ENCODE measurements at places on chromosomes 5 and 9.

GRCh38 chr9:134854541-134854981, 26.0 kb upstream of the FCN2 start:
- no peak for DNase-seq

DNA sequence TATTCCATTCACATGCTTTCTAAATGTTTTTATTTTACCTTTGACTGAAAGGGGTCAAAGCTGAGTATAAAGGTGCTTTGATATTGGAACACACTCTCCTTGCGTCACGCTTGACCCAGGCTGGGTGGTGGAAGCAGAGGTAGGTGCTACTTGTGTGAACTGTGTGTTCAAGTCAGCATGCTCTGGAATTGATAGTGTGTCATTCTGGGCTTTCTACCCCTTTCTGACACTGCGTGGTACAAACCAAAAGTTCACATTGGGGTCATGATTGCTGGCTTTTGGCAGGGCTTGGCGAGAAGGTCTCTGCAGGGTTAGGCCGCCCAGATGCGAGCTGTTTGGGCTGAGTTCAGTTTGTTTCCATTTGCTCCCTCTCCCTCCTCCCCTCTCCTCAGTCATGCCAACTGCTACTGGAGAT, 131.8 kb downstream of the ADAMTSL1 start:
- DNase-seq: peak; percentile 77

DNA sequence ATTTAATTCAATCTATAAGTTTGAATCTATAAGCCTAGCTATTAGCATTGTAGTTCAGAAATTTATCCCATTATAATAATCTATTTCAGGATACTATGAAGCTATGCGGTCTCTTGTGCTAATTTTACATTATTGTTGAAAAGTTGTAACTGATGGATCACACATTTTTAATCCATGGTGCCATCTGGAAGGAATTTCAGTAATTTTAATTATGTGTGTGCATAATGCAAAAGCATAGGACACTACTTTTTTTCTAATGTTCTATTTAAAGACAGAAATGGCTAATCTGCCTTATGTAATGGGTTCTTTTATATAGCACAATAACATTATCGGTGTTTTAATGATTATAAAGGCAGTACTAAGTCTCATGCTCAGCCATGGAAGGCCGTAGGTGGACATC, 90.6 kb downstream of the HOMER1 start:
- no peak for DNase-seq

GRCh38 chr9:133930682-133931485, 61.2 kb downstream of the VAV2 start:
- no peak for DNase-seq

- no peak for DNase-seq
Observed at GRCh38 chr9:106896695-106897094, 33.7 kb downstream of the ZNF462 start.

- DNase-seq: no peak
Observed at GRCh38 chr5:138755084-138755748, 2.0 kb downstream of the CTNNA1 start.

DNA sequence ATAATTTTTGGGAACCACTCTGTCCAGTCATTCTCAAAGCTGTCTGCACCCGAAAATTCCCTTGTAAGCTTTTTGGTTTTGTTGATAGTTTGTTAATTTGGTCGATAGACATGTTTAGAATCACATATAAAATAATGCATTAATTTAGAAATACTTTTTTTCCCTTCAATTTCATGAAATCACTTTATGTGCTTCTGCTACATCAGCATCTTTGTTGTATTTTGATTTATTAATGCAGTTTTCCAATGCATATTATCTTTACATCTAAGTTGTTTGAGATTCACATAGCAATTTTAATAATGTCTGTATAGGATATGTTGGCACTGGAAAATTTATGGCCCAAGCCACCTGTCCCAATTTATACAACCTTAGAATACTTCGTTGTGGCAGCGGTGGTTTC, 60.6 kb upstream of the SV2C start:
- DNase-seq: no peak

DNA sequence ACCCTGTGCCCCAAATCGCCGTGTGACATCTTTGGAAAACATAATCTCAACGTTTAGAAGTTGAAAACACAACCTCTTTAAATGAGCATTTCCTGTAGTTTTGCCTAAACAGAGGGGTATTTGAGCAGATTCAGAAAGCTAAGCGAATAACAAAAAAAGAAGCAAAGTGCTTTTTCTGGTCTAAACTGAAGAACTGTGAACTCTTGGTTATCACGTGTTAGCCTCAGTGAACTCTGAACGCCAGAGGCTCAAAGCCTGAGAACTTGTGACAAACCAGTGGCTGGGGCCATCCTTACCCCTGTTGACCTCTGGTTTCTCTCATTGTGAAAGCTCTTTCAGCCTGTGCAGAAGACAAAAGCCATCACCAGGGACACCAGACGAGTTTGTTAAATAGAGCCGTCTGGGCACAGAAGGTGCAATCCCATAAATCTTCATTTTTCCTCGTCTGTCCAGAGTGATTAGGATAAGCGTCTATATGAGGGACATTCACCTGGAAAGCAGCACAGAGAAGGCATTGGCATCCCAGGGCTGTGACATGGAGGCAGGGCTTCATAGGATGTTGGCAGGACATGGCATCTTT, 61.4 kb upstream of the ICE1 start:
- DNase-seq: no peak

DNA sequence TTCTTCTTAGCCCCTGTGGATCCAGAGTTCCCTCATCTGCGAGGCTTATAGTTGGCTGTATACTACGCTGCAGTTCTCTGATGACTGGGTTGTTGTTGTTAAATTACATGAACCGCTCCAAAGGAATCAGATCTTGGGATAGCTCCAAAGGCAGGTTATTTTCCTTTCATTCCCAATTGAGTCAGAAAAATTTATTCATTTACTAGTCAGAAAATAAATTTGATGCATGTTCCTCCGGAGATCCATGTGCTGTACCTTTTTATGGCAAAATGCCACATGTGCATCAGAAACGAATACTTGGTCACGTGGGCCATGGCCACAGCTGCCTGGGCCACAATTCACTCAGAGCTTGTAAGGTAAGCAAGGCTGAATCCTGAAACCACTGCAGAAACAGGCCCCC, 304.0 kb downstream of the NR2F1-AS1 start:
- DNase-seq: peak; percentile 49

- no peak for DNase-seq
Observed at GRCh38 chr5:22542340-22542739, 310.8 kb downstream of the CDH12 start.

DNA sequence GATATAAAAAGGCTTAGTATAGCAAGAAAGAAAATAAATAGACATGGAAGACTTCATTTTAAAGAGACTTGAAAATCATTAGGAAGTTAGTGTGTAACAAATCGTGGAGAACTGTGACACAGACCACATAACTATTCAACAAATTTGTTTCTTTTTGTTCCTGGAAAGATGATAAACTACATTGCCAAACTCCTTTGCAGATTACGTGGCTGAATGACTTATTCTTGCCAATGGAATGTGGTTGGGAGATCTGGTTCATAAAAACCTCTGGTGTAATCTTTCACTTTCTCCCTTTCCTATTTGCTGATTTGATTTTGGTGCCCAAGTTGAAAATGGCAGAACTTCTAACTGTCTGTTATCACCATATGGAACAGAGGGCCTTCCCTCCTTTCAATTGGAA, 328.9 kb upstream of the MEF2C start:
- peak; percentile 90 for DNase-seq

DNA sequence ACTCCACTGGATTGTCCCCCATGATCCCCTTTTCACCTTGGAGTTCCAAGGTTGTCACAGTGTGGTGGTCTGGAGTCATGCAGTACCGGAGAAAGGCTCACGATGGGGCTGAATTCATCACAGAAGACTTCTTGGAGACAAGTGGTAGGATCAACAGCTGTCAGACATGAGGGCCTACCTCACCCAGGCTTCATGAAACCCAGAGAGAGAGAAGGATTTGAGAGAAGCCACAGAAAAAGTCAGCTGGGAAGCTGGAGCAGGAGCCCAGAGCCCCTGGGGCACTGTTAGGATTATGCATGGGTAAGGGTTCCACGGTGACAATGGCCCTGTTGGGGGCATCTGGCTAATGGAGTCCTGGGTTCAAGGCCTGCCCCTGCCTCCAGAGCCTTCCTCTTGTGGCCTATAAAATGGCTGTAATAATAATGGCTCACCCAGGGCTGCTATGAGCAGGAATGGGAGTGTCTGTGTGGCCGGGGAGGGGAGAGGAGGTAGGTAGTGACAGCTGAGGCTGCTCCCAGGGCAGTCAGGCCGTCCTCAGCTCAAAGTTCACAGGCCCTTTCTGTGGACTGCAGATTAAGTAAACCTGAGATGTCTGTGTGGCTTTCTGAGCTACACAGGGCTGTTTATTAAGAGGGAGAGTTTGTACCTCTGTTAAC, 910 bp downstream of the TRIM14 start:
- DNase-seq: peak; percentile 26

DNA sequence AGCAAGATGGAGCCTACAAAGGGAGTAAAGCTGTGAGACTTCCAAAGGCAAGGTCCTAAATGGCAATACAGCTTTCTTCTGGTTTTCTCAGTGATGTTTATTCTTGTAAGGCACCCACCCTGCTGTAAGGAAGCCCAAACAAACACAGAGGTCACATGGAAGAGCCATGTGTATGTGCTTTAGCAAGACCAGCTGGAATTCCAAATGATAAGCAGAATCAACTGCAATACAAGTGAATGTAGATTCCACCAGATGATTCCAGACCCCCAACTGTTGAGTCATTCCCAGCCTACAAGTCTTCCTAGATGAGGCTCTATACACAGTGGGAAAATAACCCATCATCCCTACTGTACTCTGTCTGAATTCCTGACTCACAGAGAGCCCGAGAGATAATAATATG, 122.8 kb downstream of the DEPDC1B start:
- peak; percentile 2 for DNase-seq

DNA sequence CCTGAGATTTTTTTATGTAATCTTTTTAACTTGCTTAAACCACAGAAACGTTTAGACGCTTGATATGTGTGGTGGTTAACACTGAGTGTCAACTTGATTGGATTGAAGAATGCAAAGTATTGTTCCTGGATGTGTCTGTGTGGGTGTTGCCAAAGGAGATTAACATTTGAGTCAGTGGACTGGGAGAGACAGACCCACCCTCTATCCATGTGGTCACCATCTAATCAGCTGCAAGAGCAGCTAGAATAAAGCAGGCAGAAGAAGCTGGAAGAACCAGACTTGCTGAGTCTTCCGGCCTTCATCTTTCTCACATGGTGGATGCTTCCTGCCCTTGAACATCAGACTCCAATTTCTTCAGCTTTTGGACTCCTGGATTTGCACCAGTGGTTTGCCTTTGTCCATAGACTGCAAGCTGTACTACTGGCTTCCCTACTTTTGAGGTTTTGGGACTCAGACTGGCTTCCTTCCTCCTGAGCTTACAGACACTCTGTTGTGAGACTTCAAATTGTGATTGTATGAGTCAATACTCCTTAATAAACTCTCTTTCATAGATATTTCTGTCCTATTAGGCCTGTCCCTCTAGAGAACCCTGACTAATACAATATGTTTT, 816.0 kb upstream of the CDH9 start:
- DNase-seq: no peak

GRCh38 chr5:139438707-139439012, 665 bp downstream of the DNAJC18 start:
- DNase-seq: no peak

DNA sequence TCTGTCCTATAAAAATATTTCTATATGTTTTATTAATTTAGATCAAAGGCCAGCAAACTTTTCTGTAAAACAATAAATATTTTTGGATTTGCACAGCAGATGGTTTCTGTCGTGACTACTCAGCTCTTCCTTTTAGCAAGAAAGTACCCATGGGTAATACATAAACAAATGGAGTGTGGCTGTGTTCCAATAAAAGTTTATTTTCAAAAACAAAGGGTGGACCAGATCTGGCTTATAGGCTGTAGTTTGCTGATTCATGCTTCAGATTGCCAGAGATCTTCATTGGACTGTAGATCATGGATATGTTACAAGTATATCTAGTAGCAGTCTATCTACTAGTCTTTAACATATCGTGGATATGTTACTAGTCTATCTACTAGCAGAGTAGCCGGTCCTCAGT, 590.5 kb downstream of the CSNK1G3 start:
- DNase-seq: peak; percentile 32

- peak; percentile 96 for DNase-seq
Observed at GRCh38 chr9:4674783-4675182, 4.6 kb upstream of the CDC37L1 start.

DNA sequence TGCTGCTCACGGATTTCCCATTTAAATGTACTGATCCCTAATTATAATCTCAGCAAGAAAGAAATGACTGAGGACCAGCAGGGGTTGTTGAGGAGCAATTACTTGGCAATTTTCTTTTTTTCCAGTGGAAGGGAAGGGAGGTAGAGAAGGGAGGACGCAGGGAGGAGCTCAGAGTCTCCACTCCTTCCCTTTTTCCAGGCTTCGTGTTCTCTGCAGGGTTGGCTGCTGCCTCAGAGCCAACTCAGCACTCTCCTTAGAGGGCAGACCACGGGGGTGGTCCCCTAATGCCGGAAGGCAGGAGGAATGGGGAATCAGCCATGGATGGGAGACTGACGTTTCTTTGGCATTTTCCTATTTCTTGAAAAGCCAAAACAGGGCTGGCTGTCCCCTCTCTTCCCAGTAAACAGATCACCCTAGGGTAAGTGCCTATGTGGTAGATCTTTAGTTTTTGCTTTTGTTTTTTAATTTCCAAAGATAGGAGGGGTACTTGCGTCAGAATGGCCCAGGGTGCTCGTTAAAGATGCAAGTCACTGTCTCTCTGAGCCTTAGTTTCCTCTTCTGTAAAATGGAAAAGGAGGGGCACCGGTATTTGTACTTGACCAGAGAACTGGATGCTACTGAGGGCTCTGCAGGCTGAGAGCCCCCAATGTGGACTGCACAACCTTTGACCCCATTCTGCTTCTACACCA, 39.6 kb upstream of the LCP2 start:
- DNase-seq: no peak

GRCh38 chr5:130035388-130035787, 131.1 kb downstream of the CHSY3 start:
- DNase-seq: no peak

DNA sequence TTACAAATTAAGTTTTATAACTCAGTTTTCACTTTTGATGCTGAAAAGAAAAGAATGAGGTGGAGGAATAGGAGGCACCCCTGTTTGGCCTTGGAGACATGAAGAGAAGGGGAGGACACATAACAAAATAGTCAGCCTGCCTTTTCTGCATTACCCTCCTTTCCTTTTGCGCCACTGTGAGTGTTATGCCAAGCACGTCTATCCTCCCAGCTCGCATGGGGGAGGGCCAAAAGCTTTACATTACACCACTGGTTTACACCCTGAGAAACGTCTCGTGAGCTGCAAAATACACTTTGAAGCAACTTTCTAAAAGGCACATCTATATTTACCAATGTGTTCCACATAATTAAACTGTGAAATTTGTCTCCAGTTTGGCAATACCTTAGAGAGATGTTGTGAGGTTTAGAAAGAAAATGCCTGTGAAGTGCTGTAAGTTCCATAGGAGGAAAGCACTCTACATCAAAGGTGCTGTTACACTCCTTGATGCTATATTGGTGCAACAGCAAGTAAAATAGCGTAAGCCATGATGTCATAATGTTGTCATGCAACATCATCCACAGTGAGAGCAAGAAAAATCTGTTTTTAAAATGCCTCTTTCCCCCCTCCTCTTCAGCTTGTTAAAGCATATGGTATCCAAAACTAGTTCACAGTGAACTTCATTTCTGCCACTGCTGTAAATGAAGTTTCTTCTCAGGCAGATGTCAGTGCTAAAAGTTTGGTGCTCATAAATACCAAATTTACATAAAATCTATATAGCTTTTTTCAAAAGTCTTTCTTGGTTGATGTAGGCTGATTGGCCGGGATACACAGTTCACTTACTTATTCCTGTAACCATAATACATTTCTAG, 50.3 kb downstream of the CETN3 start:
- no peak for DNase-seq

Data from fibroblast of mammary gland (primary cell).